NCI-H2081 treated with DMSO at 0.1 percent for 48 hours (cell line): ENCODE measurements at places on chromosomes 16 and 17.
A peak's percentile ranks its signal among the peaks of the same experiment; 100 is the strongest.

DNA sequence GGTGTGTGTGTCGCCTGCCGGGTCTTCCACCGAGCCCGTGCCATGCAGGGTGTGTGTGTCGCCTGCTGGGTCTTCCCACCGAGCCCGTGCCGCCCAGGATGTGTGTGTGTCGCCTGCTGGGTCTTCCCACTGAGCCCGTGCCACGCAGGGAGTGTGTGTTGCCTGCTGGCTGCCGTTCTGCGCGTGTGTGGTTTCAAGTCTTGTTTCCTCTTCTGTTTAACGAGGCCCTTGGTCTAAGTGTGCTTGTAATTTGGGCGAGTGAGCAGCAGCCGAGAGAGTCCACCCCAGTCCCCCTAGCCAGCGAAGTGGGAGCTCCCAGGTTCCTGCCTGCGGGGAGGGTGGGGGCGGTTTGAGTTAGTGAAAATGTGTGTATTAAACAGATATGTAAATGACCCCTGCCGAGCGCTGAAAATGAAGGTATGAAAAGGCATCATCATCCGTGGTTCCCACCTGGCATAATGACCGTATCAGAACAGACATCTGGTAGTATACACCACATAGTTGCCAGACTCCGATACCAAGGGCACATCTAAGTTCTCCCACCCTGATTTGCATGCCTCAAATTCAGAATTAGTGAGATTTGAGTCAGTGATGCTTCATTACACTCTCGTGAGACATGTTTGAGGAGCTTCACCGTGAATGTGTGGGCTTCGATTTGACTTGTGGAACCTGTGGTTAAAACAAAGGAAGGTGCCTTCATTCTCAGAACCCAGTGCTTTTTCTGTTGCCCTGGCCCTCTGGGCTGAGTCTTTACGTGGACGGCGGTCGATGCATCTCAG lies 114.5 kb upstream of the CHMP6 start:
- DNase-seq = peak; percentile 13

DNA sequence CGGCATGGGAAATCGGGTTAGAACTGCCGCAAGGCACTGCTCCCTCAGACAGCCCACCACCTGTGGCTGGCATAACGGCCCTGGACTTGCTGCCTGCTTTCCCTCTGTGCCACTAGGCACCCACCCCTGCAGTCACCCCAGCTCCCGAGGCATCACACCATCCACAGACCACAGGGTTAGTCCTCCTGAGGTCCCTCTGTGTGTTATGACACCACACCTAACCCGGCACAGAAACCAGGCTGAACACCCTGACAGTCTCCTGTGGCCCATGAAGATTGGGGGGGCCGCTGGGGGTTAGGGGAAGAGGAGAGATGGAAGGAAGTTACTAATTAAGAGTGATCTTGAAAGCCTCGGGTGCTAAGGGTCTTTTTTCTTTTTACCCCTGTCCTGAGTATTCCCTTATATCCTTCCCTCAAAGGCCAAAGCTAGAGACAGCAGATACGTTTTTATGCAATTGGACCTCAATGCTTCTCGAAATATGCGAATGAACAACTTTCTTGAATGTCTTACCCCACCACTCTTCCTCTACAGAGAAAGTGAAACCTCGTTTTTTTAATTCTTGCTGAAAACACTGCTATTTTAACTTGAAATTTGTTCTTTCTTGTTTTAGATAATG lies 7.0 kb downstream of the CYTH1 start:
- DNase-seq = no peak

- no peak for DNase-seq
Observed at GRCh38 chr16:49663081-49664065, 192.5 kb downstream of the ZNF423 start.

DNA sequence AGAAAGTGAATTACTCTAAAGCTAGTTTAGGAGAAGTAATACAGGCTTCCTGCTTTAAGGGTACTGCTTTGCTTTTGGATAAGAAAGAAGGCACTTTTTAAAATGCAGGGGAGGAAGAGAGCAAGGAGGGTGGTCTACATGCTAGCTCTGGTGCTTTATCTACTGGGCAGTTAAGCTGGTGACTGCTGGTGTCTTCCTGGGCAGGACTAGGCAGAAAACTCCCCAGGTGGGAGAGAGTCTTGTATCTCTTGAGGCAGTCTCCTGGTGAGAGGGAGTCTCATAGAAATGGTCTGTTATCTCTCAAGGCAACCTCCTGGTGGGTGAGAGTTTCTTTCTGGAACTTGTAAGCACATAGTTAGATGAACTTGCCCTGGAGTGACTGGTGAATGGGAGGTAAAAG lies 953.9 kb upstream of the GOT2 start:
- DNase-seq = no peak

- no peak for DNase-seq
Observed at GRCh38 chr17:31491376-31492131, 100.1 kb downstream of the RAB11FIP4 start.

DNA sequence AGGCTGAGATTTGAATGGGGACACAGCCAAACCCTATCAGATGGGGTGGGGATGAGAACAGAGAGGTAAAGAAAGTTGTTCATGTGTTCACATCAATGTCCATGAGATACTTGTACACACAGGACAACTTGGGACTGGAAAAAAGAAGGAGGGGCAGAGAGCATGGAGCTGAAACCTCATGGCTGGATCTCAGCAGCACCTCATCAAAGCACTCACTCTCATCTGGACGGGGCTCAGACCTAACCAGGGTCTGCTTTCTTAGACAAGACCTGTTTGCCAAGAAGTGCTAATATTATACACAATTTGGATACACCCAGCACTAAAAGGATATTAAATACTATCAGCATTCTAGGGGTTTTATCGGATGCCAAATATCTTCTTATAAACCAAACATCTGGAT lies 399.8 kb downstream of the SLC39A11 start:
- no peak for DNase-seq

- no peak for DNase-seq
Observed at GRCh38 chr17:34403006-34403405, 40.0 kb upstream of the CCL1 start.

DNA sequence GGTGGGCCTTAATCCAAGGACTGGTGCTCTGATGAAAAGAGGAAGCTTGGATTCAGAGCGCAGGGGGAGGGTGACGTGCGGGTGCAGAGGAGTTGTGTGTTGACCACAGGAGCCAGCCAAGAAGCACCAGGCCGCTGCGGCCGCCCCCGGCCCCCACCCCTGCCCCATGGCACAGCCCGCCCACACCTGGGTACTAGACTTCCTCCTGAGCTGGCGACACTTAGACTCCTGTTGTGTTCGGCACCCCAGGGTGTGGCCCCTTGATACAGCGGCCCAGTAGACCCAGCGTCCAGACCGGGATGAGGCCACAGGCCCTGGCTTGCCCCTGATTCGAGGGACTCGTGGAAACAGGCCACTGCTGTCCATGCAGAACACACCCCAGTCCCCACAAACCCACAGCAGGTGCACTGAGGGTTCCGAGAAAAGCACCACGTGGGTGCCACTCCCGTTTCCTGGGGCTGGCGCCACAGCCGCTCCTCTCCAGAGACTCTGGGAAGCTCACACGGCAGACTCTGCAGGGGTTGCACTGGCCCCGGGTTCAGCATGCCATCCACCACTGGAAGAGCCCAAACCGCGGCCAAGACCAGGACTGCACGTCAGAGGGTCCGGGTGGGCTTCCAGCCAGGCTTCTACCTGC lies 5.7 kb upstream of the SNAI3 start:
- no peak for DNase-seq

DNA sequence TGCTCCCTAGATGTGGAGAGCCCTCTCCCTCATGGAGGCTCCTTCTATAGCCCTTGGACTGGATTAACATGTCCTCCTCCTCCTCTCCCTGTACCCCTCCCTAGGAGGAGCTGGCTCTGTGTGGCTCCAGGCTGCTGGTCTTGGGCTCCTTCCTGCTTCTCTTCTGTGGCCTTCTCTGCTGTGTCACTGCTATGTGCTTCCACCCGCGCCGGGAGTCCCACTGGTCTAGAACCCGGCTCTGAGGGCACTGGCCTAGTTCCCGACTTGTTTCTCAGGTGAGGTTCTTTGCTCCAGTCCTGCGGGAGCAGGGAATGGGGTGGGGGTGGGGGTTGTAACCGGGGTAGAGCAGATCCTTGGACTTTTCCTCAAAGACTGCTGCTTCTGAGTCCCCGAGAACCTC lies 2.4 kb upstream of the TAOK2 start:
- DNase-seq = no peak

GRCh38 chr16:89843409-89844350 lies 15.4 kb downstream of the SPIRE2 start:
- no peak for DNase-seq

DNA sequence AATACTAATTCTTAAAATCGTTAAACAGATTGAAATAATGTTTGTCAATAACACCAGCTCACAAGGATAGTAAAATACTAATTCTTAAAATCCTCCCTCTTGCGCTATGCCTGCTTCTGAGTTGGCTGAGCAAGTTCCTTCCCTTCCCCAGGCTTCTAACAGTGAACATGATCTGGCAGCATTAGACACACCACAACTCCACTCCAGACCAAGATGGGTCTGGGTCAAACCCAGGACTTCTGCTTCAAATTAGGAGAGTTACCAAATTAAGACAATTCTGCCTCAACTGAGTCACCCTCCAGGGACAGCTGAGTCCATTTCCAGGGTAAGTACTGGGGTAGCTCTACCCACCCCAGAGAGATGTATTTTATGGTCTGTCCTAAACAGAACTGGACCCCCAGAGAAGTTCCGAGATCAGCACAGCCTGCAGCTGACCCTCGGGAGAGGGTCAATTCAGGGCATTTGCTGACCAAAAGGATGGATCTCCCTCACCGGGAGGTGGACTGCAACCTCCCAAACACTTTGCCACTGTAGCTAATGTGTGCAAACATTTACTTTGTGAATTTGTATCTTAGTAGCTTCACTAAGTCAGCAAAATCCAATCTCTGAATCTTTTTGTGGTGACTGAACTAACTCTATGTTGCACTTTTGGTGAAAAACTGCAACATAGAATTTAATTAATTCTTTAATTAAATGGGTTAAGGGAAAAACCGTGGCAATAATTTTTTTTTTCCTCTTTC lies 48.8 kb downstream of the ADCY9 start:
- DNase-seq = no peak

- no peak for DNase-seq
Observed at GRCh38 chr17:70071127-70071526, 3.9 kb upstream of the KCNJ16 start.

DNA sequence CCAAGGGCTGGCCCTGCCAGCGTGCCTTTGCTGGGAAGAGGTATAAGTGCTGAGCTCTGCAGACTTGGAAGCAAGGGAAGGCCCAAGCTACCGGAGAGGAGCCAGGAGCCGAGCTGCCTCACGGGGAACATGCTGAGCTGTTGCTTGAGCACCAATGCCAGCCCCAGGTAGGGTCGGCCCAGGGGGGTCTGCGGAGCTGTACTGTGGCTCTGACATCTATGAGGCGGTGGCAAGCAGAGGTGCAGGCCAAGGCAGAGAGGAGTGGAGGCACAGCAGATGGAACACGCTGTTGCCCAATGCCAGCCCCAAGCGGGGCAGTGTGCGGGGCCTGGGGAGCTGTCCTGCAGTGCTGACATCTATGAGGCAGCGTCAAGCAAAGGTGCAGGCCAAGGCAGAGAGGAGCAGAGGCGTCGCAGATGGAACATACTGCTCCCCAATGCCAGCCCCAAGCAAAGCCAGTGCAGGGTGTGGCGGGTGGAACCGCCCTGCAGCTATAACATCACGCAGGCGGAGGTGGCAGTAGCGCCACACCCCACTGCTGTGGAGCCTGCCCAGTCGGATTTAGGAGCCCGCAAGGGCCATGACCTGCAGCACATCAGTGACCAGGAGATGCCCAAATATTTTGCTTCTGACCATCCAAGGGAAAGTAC lies 10.0 kb downstream of the GGA2 start:
- no peak for DNase-seq

DNA sequence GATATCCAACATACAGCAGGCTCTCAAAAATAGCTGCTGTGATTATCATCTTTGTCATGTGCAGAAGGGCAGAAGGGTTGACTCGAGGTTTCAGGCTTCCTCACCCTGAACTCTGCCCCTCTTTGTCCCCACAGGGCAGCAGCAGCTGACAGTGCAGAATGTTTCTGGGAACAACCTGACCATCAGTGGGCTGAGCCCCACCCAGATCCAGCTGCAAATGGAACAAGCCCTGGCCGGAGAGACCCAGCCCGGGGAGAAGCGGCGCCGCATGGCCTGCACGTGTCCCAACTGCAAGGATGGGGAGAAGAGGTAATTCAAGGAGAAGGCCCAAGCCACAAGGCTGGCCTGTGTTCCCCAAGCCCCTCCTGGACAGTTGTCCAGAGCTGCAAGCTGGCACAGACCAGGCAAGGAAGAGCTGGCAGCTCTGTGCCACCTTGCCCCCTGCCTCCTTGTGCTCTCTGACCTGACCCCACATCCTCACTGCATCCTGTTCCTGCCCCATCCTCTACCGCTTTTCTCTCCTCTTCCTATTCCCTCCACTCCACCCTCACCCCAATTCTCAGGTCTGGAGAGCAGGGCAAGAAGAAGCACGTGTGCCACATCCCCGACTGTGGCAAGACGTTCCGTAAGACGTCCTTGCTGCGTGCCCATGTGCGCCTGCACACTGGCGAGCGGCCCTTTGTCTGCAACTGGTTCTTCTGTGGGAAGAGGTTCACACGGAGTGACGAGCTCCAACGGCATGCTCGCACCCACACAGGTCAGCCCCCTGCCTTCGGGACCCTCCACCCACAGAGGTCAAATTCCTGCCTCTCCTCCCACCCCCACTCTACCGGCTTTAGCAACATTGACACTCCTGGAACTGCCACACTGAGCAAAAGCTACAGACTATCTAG lies 16.3 kb upstream of the PNPO start:
- no peak for DNase-seq

GRCh38 chr17:29954405-29954804 lies 13.0 kb downstream of the EFCAB5 start:
- DNase-seq = no peak

DNA sequence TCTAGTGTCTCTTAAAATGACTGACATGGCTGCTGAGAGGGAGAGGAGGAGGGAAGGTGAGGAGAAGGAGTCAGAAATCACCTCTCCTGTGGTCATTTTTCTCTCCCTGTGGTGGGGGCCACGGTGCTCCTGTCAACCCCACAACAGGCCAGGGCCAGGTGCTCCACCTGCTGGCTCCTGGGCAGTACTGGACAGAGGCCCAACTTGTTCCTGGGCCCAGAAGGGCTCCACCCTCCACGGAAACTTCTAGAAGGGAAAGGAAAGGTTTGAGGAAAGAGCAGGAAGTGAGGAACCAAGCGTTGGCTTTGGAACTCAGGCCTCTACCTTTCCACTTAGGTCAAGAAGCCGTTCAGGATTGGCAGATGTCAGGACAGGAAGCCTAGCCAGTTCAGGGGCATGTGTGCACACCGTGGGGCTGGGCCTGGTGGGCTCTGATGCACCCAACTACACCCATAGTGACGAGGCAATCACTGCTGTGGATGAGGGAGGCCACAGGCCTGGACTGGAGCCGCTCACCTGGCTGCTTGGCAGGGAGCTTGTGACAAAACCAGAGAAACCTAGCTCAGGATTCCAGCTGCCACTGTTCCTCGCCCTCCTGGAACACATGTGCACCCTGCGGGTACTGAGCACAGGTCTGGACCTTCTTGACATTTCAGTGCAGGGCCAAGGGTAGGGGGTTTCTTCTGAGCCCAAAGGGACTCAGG lies 36.1 kb downstream of the WNT3 start:
- no peak for DNase-seq

GRCh38 chr17:54903375-54903774 lies 2.7 kb downstream of the TOM1L1 start:
- DNase-seq = no peak
